ENCODE measurements at places on chromosomes 2 and 18. TPM values are rescaled to one million over a fixed set of nuclear protein-coding genes. Genes with fewer than 3 reads are reported as not detected.
A peak's percentile ranks its signal among the peaks of the same experiment; 100 is the strongest.

DNA sequence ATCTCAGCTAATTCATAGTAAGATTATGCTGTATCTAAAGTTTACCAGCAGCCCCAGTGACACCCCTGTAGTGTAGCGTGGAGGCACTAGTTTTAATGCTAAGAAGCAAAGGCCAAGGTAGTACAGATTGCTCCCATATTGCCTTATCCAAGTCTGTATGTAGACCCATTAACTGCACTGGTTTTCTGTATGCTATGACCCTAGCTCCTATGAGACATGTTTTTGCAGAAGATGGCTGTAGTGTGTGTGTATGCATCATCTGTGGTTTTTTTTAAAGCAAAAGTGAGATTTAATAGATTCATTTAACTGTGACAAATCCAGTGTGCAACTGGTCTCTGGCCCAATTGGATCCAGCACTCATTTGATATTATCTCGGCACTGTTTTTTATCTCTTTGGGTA, 86.5 kb downstream of the HAUS1 start:
- ATAC-seq: no peak

GRCh38 chr2:121897335-121897970, 142.0 kb downstream of the TSN start:
- ATAC-seq: no peak

DNA sequence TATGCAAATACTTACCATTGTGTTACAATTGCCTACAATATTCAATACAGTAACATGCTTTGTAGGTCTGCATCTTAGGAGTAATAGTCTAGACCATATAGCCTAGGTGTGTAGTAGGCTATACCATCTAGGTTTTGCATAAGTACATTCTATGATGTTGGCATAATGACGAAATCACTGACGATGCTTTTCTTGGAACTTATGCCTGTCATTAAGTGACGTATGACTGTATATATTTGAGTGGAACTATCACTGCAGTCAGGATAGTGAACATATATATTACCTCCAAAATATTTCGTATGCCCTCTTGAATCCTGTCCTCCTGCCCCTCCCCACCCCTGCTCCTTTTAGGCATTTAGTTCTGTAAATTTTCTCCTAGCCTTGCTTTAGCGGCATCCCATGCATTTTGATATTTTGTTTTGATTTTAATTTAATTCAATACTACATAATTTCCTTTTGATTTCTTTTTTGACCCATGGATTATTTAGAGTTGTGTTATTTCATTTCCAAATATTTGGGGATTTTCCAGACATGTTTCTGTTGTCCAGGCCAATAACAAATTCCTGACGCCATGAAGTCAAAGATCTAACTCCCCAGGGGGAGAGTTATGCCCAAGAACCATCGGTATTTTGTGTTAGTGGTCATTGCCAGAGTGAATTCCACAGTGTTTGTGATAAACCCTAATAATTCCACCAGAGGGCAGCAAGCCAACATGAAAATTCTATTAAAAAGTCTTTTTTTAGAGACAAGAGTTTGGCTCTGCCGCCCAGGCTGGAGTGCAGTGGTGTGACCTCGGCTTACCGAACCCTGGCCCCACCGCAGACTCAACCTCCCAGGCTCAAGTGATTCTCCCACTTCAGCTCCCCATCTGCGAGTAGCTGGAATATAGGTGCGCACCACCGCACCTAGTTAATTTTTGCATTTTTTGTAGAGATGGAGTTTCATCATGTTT, 24.2 kb upstream of the CASP8 start:
- ATAC-seq: peak; percentile 77

DNA sequence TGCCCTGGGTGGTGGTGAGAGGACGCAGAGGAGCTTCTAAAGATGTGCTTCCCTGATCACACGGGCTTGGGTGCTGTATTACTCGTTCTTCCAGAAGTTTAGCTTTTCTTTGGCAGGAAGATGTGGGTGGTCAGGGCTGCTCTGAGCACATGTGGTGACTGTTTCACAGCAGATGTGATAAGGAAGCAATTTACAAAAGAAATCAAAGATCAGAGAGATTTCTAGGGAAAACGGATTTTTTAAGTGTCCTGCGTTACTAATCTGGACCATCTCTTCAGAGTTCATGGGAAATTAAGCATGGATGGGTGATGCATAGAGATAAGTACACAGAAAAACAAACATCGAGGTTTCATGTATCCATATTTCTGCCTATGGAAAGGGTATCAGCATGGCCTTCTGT, 99.4 kb downstream of the WDSUB1 start:
- no peak for ATAC-seq

DNA sequence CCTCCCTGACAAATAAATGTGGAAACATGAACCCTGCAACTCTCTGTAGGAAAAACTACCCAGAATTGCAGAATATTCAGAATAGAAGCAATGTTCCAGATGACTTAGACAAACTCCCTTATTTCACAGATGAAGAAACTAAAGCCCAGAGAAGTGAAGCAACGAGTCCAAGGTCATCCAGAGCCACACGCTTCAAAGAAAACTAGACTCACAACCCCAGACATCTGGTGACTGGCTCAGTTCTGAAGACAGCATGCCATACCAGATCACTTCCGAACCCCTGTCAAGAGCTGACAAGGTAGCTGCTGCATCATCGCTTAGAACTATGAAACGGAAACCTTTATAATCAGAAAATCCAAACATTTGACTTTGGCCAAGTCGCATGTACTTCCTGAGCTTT, 101.3 kb downstream of the PID1 start:
- ATAC-seq: no peak

- ATAC-seq: no peak
Measured at GRCh38 chr2:219918944-219919343, 291.5 kb downstream of the SLC4A3 start.

- no peak for ATAC-seq
Measured at GRCh38 chr2:134319596-134320254, 65.9 kb downstream of the MGAT5 start.

DNA sequence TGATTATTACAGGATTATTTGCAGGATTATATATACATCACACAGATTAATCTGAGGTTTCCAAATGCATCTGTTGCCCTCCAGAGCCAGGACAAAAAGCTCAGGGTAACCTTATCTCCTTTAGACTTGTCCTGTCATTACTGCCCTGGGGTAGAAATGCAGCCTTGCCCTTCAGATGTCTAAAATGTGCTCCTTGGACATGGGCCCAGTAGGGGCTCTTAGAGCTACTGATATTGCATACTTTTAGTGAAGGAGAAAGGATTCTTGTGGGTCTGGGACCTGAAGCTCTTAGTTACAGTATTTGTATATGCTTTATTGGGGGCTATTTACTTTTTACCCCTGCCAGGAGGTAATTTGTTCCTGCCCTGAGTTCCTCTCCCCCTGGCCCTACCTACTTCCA, 56.1 kb downstream of the PRKRA start:
- peak; percentile 87 for ATAC-seq

COMMD1 gene
- total RNA-seq: 25.9 TPM

EPB41L3 gene
- 4.3 TPM for total RNA-seq

ZNG1B gene
- total RNA-seq: 33.3 TPM

INO80B gene
- total RNA-seq: 16.3 TPM

MDH1B gene
- 5.2 TPM for total RNA-seq

VWC2L gene
- 0.05 TPM for total RNA-seq

PROKR1 gene
- 0.26 TPM for total RNA-seq

SP140L gene
- total RNA-seq: 2.1 TPM

Data from motor neuron (in vitro differentiated cells).